ENCODE measurements at places on chromosomes 7 and 10.

- DNase-seq = no peak
Measured at GRCh38 chr10:22372917-22373316, 27.6 kb downstream of the SPAG6 start.

- no peak for DNase-seq
Measured at GRCh38 chr7:4234498-4234855, 447.6 kb upstream of the FOXK1 start.

GRCh38 chr7:122046402-122046801 is 97.6 kb downstream of the AASS start:
- no peak for DNase-seq

DNA sequence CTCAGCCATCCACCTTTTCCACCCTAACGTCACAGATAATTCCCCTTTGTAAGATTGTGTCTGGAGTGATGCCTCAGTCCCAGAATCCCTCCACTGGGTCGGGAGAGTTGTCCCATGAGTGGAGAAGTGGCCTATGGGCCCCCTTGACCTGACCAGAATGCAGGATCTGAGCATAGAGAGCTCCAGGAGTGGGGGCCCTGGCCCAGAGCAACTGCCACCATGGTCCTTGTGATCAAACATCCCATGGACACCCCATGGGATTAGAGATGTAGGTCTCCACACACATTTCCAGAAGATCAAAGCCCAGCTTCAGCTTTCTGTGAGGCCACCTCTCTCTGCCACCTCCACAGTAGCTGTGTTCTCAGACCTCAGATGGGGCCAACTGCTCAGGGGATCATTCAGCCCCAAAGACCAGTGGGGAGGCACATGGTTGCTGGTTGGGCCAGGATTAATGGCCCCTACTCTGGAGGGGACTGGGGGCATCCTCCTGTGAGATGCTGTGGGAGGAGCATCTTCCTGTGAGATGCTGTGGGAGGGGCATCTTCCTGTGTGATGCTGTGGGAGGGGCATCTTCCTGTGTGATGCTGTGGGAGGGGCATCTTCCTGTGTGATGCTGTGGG is 28.5 kb upstream of the DPYSL4 start:
- DNase-seq = peak; percentile 24

DNA sequence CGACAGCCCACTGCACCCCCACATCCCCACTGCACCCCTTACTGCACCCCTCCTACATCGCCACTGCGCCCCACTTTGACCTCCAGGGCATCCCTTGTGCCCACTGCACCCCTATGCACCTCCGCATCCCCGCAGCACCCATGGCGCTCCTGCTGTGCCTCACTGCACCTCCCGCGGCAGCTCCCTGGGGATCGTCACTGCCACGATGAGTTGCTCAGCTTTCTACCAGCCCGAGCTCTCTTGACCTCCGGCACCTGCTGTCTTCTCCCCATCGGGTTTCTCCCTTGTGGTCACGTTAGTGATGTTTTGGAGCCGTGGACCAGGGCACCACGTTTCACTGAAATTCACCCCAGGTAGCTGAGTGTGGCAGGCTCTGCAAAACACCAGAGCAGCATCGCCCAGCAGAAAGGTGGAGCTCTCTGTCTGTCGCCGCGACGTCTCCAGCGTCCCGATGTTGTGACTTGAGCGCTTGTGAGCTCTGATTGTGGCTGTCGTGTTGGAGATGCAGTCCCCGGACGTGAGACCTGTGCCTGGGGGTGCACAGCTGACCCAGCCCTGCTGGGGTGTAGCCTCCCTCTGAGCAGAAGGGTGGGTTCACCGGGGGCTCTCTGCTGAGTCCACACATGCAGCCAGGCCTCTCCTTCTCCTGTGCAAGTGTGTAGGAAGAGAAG is 147.7 kb downstream of the DNAJB6 start:
- no peak for DNase-seq

GRCh38 chr7:55375237-55375636 is 10.1 kb downstream of the LANCL2 start:
- DNase-seq = no peak

DNA sequence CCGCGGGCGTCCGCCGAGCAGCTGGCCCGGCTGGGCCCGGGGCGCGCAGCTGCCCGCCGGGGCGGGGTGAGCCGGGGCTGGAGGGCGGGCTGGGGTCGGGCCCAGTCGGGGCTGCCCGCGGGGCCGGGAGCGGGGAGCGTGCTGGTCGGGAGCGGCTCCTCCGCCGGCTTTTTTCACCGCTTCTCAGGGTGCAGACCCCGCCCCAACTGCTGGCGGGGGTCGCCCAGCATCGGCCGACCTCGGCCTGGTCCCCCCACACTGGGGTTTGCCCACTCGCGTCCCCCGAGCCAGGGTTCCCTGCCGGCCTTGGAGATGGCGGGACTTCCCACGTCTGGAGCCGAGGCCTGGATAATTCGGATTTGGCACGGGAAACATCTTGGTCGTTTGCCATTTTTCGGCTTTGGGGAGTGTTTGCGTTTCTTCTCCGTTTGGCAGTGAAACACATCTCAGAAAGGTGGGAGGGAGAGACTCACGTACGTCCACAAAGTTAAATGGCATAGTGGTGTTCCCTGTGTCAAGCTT is 432 bp downstream of the TMEM248 start:
- peak; percentile 13 for DNase-seq

DNA sequence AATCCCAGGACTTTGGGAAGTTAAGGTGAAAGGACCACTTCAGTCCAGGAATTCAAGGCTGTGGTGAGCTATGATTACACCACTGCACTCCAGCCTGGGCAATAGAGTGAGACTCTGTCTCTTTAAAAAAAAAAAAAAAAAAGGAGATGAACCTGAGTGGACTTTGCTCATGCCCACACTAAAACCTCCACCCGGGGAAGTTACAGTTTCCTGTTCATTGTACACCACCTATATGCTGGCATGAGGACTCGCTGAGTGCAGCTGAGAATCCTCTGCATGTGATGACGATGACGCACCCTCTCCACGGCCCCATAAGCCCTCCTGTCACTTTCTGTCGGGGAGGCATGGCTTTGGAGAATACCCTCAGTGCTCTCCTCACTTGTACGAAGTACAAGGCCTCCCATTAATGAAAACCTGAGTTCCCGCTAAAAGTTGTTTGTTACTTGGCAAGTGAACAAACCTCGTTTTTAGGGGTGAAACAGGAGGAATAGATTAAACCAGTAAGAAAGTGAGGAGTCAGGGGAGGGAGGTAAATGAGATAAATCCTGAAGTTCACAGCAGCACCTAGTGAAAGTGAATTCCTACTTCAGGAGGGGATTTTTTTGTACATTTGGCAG is 15.9 kb downstream of the TMEM176B start:
- no peak for DNase-seq

DNA sequence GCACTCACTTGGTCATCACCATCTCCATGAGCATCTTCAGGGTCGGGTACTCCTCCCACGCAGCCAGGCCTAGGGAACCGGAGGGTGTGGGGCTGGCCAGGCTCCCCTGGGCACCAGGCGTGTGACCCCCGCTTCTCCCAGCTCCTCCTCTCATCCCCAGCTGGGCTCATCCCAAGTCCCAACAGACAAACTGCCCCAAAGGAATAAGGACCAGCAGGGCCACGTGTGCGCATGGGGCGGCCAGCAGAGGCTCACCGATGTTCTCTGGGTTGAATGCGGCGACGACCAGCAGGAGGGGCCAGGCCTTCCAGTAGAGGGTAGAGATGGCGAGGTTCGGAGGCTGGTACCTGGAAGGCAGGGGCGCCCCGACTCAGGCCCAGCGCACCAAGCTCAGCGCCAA is 14.9 kb downstream of the INTS1 start:
- DNase-seq = no peak

GRCh38 chr7:142413280-142414000 is 155.6 kb upstream of the PRSS58 start:
- no peak for DNase-seq

- DNase-seq = no peak
Measured at GRCh38 chr10:36574207-36574606, 551.2 kb upstream of the ANKRD30A start.

- no peak for DNase-seq
Measured at GRCh38 chr7:76206633-76207032, 4.9 kb downstream of the SRRM3 start.

DNA sequence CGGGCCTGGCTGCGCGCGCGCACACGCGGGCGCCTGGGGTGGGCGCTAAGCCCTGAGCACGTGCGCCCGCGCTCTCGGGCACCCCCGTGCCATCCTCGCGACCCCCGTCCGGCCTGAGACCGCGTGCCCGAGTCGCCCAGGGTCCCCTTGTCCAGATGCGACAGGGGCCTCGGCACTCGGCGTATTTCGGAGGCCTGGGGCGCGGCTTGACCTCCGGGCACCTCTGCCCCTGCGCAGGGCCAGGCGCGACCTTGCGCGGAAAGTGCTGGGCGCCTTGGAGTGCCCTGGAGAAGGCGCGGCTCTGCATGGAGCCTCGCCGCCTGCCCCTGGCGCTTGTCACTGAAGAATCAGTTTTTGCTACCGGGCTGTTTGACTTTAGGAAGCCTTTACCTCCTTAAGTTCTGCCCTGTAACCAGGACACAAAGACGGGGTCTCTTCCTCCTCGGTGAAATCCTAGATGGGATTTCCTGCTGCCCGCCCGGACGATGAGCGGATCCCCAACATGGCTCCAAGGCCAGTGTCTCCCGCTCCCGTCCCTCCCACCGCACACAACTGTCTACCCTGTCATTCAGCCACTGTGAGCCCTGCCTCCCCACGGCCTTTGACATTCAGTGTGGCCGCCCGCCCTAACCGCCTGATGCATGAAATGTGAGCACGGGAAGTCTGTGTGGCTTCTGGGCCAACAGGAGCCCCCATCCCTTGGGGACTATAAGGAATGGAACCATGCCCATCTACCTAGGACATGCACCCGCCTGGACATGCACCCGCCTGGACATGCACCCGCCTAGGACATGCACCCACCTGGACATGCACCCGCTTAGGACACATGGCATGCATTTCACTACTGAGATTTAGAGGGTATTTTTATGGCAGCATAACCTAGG is 1.1 kb upstream of the STK32C start:
- no peak for DNase-seq

- no peak for DNase-seq
Measured at GRCh38 chr7:1640376-1641172, 29.5 kb upstream of the ELFN1 start.

- no peak for DNase-seq
Measured at GRCh38 chr7:10780400-10780747, 193.3 kb upstream of the PHF14 start.

- no peak for DNase-seq
Measured at GRCh38 chr7:139044813-139045794, 9.3 kb upstream of the ZC3HAV1L start.

- no peak for DNase-seq
Measured at GRCh38 chr7:82364671-82365070, 78.9 kb downstream of the CACNA2D1 start.

DNA sequence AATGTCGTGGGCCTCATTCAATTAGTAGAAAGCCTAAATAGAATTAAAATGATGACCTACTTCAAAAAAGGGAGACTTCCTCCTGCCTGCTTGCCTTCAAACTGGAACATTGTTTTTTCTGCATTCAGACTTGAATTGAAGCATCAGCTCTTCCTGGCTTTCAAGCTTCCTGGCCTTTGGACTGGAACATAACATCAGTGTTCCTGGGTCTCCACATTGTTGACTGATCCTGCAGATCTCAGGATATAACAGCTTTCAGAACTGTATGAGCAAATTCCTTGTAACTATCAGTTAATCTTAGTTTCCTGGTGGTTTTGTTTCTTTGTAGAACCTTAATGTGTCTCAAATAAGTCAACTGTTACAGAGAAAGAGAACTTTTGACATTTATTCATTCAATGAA is 18.6 kb downstream of the MAGI2 start:
- DNase-seq = no peak

GRCh38 chr7:111459757-111460280 is 102.5 kb downstream of the IMMP2L start:
- DNase-seq = no peak

DNA sequence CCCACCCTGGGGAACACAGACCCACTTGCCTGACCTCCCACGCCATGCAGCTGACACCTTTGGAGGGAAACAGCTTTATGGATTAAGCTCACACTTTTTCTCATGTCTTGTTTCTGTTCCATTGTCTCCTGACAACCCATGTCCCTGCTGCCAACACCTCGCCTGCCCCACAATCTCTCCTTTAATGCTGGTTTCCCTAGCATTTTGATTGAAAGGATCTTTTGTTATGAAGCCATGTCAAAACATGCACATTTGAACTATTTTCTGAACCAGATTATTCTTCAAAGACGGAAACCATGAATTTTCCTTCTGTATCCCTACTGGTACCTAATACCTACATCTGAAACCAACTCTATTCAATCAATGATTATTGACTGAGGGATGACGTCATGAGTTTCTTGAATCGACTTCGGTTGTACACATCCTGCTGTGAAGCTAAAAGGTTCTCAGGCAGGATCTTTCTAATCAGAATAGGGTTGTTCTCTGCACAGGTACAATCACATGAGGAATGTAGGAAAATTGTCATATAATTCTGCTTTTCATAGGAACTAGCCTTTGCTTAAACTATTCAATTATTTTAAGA is 106.2 kb upstream of the NEBL start:
- DNase-seq = no peak

- DNase-seq = no peak
Measured at GRCh38 chr7:98193474-98194180, 17.6 kb upstream of the BHLHA15 start.

DNA sequence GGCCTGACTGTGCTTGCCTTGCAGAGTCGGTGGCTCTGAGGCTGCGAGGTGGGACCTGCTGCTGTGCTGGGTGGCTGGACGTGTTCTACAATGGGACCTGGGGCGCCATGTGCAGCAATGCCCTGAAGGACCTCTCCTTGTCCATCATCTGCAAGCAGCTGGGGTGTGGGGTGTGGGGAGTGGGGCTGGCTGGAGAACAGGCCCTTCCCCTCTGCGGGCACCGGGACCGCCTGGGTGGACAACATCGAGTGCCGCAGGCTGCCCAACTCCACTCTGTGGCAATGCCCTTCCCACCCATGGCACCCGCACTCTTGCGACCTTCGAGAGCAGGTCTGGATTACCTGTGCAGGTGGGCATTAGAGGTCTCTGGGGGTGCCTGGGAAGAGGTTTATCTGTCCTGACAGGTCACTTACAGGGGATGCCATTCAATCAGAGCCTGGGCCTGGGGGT is 10.9 kb downstream of the SCART1 start:
- DNase-seq = no peak

- DNase-seq = no peak
Measured at GRCh38 chr10:118207470-118208007, 134.6 kb downstream of the FAM204A start.

DNA sequence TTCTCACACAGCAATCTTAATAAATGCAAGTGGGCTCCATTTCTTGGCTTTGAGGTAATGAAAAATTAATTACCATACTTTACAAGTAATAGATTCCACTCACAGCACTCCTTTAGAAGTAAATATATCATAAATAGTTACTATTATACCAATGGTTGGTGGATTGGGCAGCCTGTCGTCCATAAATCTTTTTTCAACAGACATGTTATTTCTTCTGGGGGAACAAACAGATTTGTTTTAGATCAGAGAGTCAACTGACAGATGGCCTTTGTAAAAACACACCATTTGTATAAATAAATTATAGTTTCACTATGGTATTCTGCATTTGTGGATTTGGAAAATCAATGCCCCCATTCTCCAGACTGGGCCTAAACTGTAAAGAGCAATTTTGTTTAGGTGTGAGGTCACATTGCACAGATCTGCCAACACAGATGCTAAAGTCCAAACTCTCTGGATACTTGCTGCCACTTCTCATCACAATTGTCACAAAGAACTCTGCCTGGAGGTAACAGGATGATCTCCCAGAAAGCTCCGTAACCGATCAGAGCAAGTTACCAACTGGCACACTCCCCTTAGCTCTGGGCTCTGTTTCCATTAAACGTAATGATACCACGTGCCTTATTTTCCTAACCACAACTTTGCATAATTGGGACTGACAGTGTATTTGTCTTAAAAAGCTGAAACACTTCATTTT is 4.5 kb upstream of the MACROH2A2 start:
- DNase-seq = no peak

GRCh38 chr10:3116508-3117100 is 49.3 kb downstream of the PFKP start:
- no peak for DNase-seq

All from stimulated activated CD4-positive, alpha-beta T cell treated with anti-CD3 and anti-CD28 coated beads, Interleukin-4, amount 100 ng/mL, for 1 hour (primary cell).